Activated naive CD4-positive, alpha-beta T cell treated with Interleukin-2 at 50 U/mL for 16 hours (primary cell): ENCODE measurements at places on chromosomes 3 and 15.

DNA sequence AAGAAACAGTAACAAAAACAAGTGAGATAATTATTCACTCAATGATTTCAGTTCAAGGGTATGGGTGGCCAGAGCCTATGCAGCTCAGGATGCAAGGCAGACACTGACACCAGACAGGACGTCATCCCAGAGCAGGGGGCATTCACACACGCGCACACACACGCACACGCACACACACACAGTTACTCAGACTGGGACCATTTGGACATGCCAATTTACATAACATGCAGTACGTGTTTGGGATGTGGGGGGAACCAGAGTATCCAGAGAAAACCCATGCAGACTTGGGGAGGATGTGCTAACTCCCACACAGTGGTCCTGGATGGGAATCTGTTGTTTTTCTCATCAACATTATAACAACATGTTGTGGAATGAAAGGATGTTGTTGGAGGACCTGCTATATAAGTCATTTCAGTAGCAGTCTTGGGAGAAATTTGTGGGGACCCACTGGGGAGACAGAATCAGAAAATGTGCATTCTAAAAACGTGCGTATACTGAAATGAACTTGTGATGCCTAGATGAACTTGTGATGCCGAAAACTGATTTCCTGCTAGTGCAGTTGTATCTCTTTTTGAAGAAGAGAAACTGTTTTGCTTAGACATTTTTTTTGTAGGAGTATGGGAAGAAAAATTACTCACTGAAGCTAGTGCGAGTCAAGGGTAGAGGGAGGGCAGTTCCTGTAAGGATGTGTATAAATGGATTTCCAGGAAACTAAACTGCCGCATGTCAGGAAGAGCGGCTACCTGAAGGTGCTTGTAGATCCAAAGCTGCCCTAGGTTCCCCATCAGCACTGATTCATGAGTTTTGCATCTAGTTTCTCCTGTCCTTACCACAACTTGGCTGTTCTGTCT, 25.2 kb downstream of the CD200 start:
- no peak for DNase-seq

DNA sequence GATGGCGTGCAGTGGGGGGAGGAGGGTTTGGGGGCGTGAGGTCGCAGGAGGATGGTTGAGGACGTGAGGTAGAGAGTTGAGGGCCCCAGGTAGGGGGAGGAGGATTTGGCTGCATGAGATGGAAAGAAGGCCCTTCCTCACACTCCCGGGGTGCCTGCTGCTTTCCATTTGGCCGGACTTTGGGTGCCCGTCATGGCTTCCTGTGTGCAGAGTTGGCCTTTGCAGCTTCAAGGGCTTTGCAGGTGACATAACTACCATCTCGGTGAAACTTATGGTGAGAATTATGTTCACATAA, 1.7 kb downstream of the MLF1 start:
- DNase-seq: no peak

DNA sequence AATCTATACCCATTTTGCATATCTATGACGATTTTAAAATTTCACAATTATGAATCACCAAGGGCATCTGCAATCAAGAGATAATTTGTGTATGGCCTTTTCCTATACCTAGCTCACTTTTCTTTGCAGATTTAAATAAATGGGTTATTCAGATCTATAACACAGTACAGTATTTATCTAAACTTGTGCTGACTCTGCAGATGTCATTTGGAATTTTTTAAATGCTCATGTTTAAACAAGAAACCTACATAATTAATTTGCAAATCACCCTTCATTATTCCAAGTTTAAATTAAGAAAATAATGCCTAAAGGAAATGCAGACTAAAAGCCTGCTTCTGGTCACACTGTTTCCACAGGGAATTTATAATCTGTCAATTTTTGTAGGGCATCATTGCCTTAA, 284.2 kb downstream of the SI start:
- no peak for DNase-seq

DNA sequence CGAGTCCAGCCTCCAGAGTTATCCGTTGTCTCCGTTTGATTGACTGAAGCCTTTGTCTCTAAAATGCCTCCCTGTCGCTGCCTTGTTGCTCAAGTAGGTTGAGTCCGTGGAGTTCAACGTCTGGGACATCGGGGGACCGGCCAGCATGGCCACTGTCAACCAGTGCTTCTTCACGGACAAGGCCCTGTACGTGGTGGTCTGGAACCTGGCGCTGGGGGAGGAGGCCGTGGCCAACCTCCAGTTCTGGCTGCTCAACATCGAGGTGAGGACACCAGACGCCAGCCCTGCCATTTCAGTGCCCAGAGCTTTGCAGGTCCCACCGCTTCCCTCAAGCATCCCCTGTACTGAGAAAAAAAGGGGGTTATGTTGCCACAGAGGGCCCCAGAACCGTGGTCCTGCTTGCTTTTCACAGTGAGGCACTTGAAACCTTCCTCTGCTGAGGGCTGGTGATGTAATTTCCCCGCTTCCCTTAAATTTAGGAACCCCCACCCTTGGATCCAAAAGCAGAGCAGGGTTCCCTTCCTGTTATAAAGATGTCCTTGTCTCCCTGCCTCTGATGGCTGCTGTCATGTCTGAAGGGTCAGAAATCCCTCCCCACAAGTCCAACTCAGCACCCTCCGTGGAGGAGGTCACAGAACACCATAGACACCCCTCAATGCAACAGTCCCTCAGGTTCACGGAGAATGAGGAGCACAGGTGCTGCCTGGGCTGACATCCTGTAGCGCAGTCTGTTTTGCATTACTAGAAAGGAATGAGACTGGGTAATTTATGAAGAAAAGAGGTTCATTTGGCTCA, 105.7 kb downstream of the LRRK1 start:
- DNase-seq: no peak

- DNase-seq: no peak
These were observed 15.1 kb downstream of the LINGO1 start for GRCh38 chr15:77617476-77618230.
